Stimulated activated CD4-positive, alpha-beta T cell treated with anti-CD3 and anti-CD28 coated beads, Interleukin-12 subunit alpha, Interleukin-12 subunit beta, amount 100 ng/mL, for 4 hours (primary cell): ENCODE measurements at places on chromosomes 5 and 9.
A peak's percentile ranks its signal among the peaks of the same experiment; 100 is the strongest.

DNA sequence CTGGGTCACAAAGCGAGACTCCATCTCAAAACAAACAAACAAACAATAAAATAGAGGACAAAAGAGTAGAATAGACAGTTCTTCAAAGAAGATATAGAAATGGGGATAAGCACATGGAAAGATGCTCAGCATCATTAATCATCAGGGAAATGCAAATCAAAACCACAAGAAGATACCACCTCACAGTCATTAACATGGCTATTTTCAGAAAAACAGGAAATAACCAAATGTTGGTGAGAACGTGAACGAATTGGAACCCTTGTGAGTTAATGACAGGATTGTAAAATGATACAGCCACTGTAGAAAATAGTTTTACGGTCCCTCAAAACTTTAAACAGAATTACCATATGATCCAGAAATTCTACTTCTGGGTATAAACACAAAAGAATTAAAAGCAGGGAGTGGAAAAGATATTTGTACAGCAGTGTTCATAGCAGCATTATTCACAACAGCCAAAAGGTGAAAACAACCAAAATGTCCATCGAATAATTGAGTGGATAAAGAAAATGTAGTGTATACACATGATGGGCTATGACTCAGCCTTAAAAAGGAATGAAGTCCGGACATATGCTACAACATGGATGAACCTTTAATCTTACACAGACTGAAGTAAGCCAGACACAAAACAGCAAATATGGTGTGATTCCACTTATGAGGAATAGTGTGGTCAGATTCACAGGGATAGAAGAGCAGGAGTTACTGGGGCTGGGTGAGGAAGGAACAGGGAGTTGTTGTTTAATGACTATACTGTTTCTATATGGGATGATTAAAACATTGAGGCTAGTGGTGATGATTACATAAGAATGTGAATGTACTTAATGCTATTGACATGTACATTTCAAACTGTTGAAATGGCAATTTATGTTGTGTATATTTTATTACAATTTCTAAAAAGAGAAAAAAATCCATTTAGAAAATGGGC is 19.7 kb downstream of the OR2V2 start:
- DNase-seq = no peak

GRCh38 chr5:173256800-173257199 is 21.8 kb upstream of the NKX2-5 start:
- DNase-seq = no peak

DNA sequence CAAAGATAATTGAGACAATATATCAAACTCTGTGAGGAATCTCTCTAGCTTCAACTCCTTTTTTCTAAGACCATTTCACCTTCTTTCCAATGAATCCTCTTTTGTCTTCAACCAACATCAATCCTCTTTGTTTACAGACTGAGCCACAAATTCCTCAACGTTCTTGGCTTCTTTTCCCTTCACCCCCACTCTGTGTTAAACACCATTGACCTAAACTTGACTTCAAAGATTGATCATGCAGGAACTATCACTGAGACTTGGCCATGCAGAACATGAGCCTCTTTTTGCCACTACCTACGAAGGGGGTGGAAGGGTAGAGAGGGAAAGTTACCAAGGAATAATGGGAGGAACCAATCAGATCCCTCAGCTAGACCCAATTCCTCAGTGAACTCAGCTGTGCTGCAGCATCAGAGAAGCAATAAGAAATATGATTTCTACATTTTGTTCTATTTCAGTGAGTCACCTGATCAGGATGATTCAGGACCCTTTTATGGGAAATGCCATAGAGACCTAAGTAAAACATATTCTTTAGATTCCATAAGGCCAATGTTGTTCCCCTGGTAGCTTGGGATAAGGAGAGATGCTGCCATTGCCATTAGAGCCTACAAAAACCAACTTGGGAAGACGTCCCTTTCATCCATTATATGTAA is 187.7 kb upstream of the RGMB start:
- DNase-seq = no peak

DNA sequence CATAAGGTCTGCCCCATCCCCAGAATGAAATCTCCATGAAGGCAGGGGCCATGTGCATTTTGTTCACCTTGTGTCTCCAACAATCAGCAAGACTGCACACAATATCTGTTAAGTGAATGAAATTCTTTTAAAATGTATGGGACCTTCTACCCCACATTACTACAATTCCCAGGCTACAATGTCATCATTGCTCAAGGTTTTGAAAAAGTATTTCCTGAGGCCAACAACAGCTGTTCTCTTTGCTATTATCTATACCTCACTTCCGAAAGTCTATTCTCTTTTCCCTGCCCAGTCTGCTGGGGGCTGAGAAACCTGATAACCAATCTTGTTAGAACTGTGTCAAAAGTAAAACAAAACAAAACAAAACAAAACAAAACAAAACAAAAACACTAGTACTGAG is 29.2 kb downstream of the HOMER1 start:
- DNase-seq = no peak

DNA sequence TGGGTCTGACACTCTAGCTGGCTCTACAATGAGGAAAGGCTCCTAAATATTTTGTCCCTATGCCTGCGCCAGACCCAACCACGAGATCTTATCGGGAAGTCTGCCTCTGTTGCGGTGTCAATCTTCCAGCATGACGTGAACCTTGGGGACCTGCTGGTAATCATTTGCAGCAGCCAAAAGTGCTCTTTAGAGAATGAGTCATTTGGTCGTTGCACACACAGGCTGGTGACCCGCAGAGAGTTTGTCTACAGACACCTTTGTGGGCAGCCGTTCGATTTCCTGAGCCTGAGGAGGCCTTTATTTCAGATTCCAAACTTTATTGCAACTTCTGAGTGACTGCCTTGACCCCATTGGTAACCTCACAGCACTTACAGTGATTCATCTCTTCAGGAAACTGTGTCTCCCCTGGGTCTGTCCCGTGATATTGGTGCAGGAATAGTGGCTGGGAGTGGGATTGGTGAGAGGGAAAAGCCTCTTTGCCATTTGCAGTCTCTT is 326.1 kb downstream of the NSG2 start:
- DNase-seq = no peak

DNA sequence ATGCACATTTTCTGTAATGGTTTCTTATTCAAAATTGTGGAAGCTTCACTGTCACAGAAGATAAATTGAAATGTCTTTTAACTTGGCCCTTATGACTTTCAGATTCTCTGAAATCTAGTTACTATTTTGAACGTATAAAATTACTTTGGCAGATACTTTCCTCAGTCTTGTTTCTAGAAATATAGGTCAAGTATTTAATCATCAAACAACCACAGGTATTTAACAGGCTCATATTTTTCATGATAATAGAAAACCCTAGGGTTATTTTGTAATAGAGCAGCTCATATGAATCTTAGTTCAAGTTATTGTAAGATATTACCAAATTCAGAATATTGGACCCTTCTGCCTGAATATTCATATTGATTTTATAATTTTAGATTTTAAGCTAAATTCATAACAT is 236.0 kb upstream of the CDH18 start:
- no peak for DNase-seq

GRCh38 chr9:104808035-104808614 is 44.2 kb downstream of the NIPSNAP3B start:
- no peak for DNase-seq

GRCh38 chr5:59768152-59769040 is 125.1 kb downstream of the PDE4D start:
- peak; percentile 10 for DNase-seq

DNA sequence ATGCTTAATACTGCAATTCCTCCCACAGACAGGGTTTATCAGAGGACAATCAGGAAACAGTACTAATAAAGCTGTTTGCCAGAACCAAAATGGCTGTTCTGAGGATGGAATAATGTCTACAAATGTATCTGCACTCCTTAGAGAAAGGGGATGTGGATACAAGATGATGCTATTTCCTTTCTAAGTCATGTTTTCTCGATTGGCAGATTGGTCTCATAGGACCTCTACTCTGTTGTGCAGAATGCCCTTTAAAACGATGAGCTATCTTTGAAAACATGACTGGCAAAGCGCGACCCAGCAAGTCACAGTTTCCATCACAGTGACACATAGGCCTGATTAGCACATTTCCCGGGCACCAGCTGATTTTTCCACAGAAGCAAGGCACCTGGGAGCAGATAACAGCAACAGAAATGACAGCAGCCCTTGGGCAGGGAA is 54.0 kb downstream of the AOPEP start:
- DNase-seq = no peak

DNA sequence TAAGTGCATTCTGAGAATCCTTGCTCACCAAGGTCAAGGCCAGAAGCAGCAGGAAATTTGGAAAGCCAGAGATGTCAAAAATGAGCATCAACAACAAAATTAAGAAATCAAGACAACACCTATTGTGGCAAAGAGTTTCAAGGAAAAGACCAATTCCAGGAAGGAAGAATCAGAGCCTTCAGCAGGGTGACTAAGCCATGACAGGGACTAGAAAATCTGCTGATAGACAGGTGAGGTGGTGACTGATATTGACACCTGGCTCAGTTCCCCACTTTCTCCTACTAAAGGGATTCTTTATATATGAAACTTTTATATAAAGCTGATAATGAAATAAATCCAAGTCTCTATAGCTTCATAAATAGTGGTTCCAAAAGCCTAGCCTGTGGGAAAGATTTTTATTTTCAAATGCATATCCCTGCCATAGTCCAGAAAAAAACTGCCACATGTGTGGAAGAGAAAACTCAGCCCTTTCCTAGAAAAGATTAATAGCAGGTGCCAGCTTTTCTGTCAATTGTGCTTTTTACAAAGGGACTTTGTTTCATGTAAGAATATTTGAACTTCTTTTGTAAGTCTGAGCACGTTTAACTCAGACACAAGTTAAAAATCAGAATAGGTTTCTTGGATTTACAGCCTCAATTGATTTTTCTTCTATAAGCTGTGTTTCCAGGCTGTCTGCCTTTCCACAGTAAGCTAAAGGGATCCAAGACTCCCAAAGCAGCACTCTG is 81.1 kb upstream of the GRAMD2B start:
- DNase-seq = no peak

DNA sequence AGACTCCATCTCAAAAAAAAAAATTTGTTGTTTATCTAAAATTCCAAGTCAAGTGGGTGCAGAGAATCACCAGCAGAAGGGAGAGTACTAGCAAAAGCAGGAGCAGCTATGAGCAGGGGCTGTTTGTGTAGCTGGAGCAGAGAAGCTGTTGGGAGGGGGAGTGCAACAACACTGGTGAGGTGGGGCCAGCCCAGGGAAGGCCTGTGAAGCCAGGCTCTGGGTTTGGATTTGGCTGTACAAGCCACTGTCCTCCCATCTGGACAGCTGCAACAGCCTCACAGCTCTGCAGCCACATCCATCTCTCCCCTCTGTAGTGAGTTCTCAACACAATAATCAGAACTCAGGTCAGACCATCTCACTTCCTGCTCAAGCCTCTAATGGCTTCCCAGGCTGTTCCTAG is 59.4 kb downstream of the TMOD1 start:
- DNase-seq = no peak

DNA sequence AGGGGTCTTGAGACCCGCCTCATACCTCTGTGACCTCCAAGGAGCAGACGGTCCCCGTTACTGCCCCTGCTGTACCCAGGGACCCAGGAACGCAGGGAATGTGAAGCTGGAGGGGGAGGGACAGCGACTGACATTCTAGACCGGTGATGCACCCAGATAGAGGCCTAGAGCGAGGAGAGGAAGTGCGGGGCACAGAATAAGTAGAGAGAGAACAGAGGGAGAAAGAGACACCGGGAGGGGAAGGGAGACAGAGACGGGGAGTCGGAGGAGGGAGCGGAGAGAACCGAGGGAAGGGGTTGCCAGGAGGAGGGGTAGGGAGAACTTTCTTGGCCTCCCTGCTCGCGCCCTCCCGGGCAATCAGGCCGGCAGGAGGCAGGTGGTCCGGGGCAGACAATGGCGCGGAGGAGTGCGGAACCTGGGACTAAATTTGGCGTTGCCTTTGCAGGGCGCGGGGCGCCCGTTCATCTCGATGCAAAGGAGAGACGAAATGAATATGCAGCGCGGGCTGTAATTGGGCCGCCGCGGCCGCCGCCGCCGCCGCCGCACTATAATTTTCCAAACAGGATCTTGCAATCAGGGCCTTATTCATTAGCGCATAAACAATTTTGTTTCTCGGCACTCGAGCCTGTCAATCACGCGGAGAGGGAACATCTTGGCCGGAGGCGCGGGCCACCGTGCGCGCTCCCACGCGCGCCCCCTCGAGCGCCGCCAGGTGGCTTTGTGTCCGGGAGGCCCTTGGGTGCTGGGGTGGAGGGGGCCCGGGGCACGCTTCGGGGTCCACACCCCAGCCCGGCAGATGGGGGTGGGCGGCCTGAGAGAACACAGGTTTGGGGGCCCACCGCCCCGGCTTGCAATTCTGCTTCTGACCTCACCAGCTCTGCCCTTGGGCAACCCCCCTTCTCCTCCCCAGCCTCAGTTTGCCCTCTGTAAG is 33.0 kb downstream of the NDUFA8 start:
- DNase-seq = no peak

DNA sequence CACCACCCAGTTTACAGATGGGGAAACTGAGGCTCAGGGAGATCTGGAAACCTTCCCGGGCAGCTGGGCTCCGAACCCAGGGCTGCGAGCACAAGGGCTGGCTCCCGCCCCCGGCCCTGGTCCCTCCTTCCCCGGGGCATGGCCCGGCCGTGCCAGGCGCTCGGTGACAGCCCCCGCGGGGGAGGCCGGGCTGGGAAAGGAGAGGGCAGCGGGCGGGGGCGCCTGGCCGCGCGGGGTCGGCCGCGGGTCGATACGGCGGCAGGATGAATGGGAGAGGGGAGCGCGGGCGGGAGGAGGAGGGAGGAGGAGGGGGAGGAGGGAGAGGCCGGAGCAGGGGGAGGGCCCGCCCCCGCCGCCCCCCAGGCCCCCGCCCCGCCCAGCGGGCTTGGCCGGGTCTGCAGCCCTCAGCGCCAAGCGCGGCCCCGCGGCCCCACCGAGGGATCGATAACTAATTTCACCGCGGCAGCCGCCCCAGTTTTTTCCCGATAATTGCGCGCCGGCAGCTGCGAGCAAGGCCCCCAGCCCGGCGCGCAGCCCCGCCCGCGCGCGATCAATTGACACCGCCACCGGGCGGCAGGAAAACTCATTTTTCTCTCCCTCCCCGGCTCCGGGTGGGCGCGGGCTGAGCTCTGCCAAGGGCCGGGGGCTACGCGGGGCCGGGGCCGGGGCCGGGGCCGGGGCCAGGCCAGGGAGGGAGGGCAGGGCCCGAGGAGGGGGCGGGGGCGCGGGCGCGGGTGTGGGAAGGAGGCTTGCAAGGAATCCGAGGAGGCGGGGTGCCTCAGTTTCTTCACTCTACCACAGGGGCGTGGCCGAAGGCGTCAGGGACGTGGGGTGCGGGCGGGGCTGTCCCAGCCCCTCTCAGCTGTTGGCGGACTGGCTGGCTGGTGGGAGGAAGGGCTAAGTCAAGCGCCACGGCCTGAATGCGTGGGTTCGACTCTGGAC is 52.1 kb downstream of the C9orf50 start:
- DNase-seq = no peak

DNA sequence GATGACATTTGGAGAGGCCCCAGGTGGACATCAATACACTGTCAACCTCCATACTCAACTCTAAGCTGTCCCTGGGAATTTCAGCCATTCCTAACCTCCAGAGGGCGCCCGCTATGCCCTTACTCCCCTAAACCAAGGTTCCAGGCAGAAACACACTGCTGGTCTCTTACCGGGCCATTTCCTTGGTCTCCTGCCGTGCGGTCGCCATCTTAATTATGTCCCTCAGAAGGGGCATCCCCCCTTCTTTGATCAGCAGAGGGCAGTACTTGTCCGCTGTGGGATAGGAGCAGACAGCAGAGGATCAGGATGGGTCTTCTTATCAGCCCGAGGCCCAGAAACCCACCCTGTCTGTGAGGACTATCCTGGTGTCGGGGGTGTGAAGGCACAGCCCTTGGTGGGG is 9.3 kb upstream of the ZDHHC12 start:
- no peak for DNase-seq
